Heart right ventricle (tissue), 16 donors: ENCODE measurements at places on chromosomes 2 and 18.
A peak's percentile ranks its signal among the peaks of the same experiment; 100 is the strongest.

DNA sequence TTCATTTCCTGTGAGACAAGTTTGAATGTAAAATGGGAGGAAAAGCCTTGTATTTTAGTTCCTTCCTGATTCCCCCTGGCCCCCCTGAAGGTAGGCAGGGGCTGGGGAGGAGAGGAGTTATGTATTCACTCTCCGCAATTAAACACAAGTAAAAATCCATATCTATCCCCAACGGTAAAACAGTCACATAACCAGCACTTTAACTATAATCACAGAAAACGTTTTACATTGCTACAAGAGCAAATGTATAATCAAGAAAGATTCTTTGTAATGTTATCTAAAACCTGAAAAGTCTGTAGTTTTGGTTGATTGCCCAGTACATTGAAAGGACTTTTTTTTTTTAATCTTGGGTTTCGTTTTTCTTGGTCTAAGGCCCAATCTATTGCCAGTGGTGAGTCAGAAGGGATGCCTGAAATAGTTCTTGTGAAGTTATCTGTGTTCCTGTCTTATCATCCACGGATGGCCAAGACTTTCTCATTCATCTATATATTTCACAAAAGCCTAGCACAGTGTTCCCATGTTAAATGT lies 34.5 kb upstream of the CCNYL1 start:
- peak overlapping the region; percentile 75 for H3K27ac ChIP-seq
- H3K4me3 ChIP-seq, result no peak overlapping the region
- no peak for DNase-seq
- H3K36me3 ChIP-seq, result no peaks in the 10 kb centered on the region
- no peaks in the 10 kb centered on the region for H3K4me1 ChIP-seq

DNA sequence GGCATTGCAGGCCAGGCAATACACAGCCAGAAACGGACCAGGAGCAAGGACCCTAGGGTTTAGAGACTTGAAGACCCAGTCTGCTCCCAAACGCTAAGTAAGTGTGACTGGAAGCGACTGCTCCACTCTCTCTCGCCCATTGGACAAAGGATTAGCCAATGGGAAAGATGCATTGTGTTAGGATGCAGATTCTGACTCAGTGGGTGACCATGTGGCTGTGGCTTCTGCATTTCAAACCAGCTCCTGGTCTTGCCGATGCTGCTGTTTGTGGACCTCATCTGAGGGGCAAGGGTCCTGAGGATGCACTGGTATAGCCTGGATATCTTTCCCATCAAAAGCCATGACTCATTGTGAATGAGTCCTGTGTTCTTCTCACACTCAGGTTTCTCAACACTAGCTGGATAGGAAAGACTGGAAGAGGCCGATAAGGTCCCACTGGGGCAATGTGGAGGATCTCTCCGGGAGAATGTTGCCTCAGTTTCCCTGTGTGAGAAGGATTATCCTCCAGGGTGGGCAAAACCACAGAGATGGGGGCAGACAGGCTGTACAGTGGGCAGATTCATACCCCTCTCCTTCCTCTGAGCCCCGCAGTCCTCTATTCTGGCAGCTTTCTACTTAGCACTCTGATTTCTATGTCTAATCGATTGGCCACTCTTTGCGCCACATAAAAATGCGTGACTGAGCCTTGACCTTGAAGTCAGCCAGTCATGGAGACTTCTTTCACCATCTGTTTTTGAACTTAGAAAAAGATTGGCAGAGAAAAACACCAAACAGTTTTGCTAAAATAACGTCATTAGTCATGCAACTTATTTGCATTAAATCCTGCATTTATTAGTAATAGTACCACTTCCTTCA lies 257.1 kb downstream of the PRKCE start:
- H3K4me1 ChIP-seq, result no peaks in the 10 kb centered on the region
- no peak for DNase-seq
- no peaks in the 10 kb centered on the region for H3K27me3 ChIP-seq
- H3K36me3 ChIP-seq, result no peaks in the 10 kb centered on the region
- no peak overlapping the region for H3K4me3 ChIP-seq

- H3K27me3 ChIP-seq, result peaks cover 30% of the 10 kb centered on the region
- H3K36me3 ChIP-seq, result no peaks in the 10 kb centered on the region
- no peak for DNase-seq
- no peak overlapping the region for H3K27ac ChIP-seq
These were observed 185.0 kb downstream of the CELF4 start for GRCh38 chr18:37380546-37381110.

- DNase-seq, result no peak
- H3K27ac ChIP-seq, result no peak overlapping the region
- no peaks in the 10 kb centered on the region for H3K27me3 ChIP-seq
- H3K36me3 ChIP-seq, result no peaks in the 10 kb centered on the region
- no peak overlapping the region for H3K4me3 ChIP-seq
These were observed 79.2 kb downstream of the SETBP1 start for GRCh38 chr18:44759925-44760342.

- peaks cover 4% of the 10 kb centered on the region for H3K4me1 ChIP-seq
- no peak for DNase-seq
- H3K27ac ChIP-seq, result no peak overlapping the region
- no peaks in the 10 kb centered on the region for H3K27me3 ChIP-seq
- no peaks in the 10 kb centered on the region for H3K36me3 ChIP-seq
These were observed 306.9 kb downstream of the CPS1 start for GRCh38 chr2:210863283-210863682.

DNA sequence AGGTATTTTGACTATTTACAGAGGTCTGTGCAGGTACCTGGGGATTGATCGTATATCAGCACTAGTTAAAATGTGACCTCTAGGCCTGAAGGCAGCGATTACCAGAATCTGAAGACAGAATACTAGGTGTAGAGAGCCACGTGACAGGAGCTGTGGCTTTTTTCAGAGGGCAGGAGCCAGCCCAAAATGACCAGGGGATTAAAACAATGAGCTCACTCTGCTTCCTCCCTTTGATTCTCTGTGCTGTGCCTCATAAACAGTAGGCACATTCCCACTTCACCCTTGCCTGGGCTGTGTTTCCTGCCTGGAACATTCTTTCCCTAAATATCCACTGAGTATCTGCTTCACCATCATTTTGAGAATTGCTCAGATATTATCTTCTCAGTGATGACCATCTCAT lies 15.2 kb downstream of the ITGAV start:
- H3K4me3 ChIP-seq, result no peak overlapping the region
- no peak for DNase-seq
- peak overlapping the region; percentile 74 for H3K27ac ChIP-seq
- H3K4me1 ChIP-seq, result peaks cover 26% of the 10 kb centered on the region
- no peaks in the 10 kb centered on the region for H3K27me3 ChIP-seq

- no peaks in the 10 kb centered on the region for H3K36me3 ChIP-seq
- peaks cover 19% of the 10 kb centered on the region for H3K4me1 ChIP-seq
- DNase-seq, result no peak
- no peak overlapping the region for H3K4me3 ChIP-seq
These were observed 245.7 kb downstream of the TNS1 start for GRCh38 chr2:217757108-217757463.

- no peak overlapping the region for H3K4me3 ChIP-seq
- no peaks in the 10 kb centered on the region for H3K27me3 ChIP-seq
- H3K27ac ChIP-seq, result peak overlapping the region; percentile 47
- H3K36me3 ChIP-seq, result no peaks in the 10 kb centered on the region
- peak; percentile 62 for DNase-seq
- peaks cover 9% of the 10 kb centered on the region for H3K4me1 ChIP-seq
These were observed 14.6 kb upstream of the LAPTM4A start for GRCh38 chr2:20065885-20066602.

DNA sequence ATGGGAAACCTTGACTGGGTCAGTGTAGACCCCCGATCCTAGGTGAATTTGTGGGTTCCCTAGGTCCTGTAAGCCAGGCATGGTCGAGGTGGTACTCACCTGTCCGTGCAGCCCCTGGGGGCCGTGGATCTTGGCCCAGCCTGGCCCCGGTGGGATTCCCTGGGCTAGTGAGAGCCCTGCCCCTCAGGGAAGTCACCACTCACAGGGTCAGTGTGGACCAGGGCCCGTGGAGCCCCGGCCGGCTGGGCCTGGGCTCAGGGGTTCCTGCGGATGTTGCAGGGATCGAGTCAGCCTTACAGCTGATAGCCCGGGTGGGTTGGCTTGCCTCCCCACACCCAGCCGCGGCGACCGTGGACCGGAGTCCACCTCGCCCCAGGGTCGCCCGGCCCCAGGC lies 528 bp downstream of the ATG9A start:
- DNase-seq, result no peak
- peaks cover 23% of the 10 kb centered on the region for H3K4me1 ChIP-seq
- peak overlapping the region; percentile 91 for H3K4me3 ChIP-seq
- H3K36me3 ChIP-seq, result peaks cover 8% of the 10 kb centered on the region
- no peaks in the 10 kb centered on the region for H3K27me3 ChIP-seq

DNA sequence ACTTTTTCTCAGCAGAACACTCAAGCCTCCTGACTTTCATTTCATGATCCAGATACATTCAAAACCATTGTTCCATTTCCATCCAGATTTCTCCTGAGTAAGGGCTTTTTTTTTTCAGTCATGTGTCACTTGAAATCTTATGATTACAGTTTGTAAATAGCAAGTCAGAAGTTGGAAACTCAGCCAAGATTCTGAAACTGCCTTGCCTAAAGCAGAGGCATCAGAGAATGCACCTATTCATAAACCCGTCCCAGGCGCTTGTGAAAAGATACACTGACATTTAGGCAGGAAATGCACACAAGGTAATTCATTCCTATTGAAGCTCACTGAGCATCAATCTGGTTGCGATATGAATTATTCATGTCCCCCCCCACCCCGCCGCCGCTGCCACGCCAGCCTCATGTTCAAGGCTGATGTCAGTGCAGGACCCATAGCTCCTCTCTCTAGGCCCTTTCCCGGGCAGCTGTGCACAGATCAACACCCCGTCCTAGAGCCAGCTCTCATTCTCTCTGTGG lies 30.4 kb upstream of the MGAT4A start:
- H3K4me3 ChIP-seq, result no peak overlapping the region
- no peak overlapping the region for H3K27ac ChIP-seq
- no peaks in the 10 kb centered on the region for H3K36me3 ChIP-seq
- H3K4me1 ChIP-seq, result peaks cover 22% of the 10 kb centered on the region

- no peaks in the 10 kb centered on the region for H3K27me3 ChIP-seq
- H3K27ac ChIP-seq, result no peak overlapping the region
- peaks cover 27% of the 10 kb centered on the region for H3K4me1 ChIP-seq
- H3K36me3 ChIP-seq, result peaks cover 15% of the 10 kb centered on the region
- no peak overlapping the region for H3K4me3 ChIP-seq
These were observed 308.3 kb upstream of the EPAS1 start for GRCh38 chr2:45988879-45989278.

- H3K27ac ChIP-seq, result no peak overlapping the region
- H3K4me1 ChIP-seq, result no peaks in the 10 kb centered on the region
- no peak for DNase-seq
- no peaks in the 10 kb centered on the region for H3K36me3 ChIP-seq
These were observed 311.6 kb downstream of the EN1 start for GRCh38 chr2:118535818-118536212.

GRCh38 chr2:139918982-139919381 lies 1138.8 kb upstream of the NXPH2 start:
- DNase-seq, result no peak
- H3K4me3 ChIP-seq, result no peak overlapping the region
- no peaks in the 10 kb centered on the region for H3K36me3 ChIP-seq
- no peak overlapping the region for H3K27ac ChIP-seq
- H3K27me3 ChIP-seq, result no peaks in the 10 kb centered on the region

GRCh38 chr2:127157651-127158485 lies 50.9 kb upstream of the BIN1 start:
- no peaks in the 10 kb centered on the region for H3K36me3 ChIP-seq
- peaks cover 4% of the 10 kb centered on the region for H3K27me3 ChIP-seq
- H3K4me3 ChIP-seq, result no peak overlapping the region
- H3K4me1 ChIP-seq, result no peaks in the 10 kb centered on the region
- DNase-seq, result no peak

DNA sequence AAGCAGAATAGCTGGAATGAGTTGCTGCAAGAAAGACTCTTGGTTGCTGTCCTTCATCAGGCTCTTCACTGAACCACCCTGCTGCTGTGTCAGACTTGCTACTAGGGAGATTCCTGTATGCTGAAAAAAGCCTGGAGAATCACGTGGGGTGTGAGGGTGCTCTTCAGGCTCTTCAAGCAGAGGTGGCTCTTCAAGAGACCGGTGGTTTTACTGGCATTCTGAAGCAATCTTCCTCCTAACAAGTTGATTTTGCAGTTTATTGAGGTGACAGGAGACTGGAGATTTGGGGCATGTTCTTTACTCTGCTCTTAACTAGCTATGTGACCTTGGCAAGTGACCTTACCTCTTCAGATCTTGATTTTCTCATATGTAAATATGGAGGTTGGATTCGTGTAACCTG lies 14.1 kb downstream of the TMEM178A start:
- no peak overlapping the region for H3K4me3 ChIP-seq
- no peaks in the 10 kb centered on the region for H3K36me3 ChIP-seq
- DNase-seq, result no peak
- H3K4me1 ChIP-seq, result peaks cover 23% of the 10 kb centered on the region
- no peaks in the 10 kb centered on the region for H3K27me3 ChIP-seq
- H3K27ac ChIP-seq, result no peak overlapping the region

GRCh38 chr2:20350041-20350712 lies 467 bp downstream of the PUM2 start:
- DNase-seq, result peak; percentile 57
- H3K4me3 ChIP-seq, result peak overlapping the region; percentile 91
- H3K4me1 ChIP-seq, result peaks cover 59% of the 10 kb centered on the region
- no peaks in the 10 kb centered on the region for H3K27me3 ChIP-seq

- H3K4me3 ChIP-seq, result no peak overlapping the region
- no peaks in the 10 kb centered on the region for H3K4me1 ChIP-seq
- DNase-seq, result peak; percentile 11
- H3K27ac ChIP-seq, result no peak overlapping the region
These were observed 5.9 kb downstream of the ZSCAN30 start for GRCh38 chr18:35283923-35284794.

GRCh38 chr2:238139196-238140039 lies 950 bp downstream of the KLHL30 start:
- DNase-seq, result no peak
- H3K4me3 ChIP-seq, result peak overlapping the region; percentile 50
- peaks cover 51% of the 10 kb centered on the region for H3K4me1 ChIP-seq
- H3K36me3 ChIP-seq, result peaks cover 4% of the 10 kb centered on the region
- no peaks in the 10 kb centered on the region for H3K27me3 ChIP-seq

DNA sequence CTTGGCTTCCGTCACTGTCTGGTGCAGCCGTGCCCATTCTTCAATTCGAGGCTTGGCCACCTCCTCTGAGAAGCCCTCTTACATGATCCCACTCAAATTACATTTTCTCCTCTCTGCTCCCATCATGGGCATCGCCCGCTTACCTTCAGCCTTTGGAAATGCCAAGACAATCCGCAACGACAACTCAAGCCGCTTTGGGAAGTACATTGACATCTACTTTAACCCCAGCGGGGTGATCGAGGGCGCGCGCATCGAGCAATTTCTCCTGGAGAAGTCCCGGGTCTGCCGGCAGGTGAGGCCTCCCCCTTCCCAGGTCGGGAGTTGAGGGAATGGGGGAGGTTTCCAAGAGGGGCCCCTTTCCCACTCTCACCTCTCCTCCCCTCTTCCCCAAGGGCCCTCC lies 38.3 kb downstream of the MYO7B start:
- no peaks in the 10 kb centered on the region for H3K27me3 ChIP-seq
- H3K36me3 ChIP-seq, result no peaks in the 10 kb centered on the region
- H3K4me3 ChIP-seq, result no peak overlapping the region
- H3K27ac ChIP-seq, result no peak overlapping the region

DNA sequence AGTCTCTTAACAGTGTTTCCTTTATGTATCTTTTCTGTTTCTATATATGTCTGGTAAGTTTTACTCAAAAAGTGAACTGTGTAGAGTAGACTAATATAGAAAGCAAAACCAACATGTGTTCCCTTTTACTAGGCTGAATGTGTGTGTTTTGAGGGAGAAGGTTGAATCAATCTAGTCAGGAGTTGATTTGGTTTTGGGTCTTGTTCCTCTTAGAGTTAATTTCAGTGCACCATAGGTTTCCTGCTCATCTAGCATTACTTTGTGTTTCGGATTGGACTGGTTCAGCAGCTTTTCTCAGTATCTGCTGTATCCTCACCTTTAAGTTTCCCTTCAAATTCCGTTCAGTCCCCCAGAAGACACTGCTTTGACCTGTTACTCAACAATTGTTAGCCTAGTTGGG lies 52.0 kb upstream of the TRIM43 start:
- no peak for DNase-seq
- no peaks in the 10 kb centered on the region for H3K27me3 ChIP-seq
- H3K4me3 ChIP-seq, result no peak overlapping the region
- no peak overlapping the region for H3K27ac ChIP-seq
